Stimulated activated CD4-positive, alpha-beta T cell treated with anti-CD3 and anti-CD28 coated beads, Interleukin-1b, Interleukin-23, amount 100 ng/mL, for 1 hour (primary cell): ENCODE measurements at places on chromosomes 7 and 10.

DNA sequence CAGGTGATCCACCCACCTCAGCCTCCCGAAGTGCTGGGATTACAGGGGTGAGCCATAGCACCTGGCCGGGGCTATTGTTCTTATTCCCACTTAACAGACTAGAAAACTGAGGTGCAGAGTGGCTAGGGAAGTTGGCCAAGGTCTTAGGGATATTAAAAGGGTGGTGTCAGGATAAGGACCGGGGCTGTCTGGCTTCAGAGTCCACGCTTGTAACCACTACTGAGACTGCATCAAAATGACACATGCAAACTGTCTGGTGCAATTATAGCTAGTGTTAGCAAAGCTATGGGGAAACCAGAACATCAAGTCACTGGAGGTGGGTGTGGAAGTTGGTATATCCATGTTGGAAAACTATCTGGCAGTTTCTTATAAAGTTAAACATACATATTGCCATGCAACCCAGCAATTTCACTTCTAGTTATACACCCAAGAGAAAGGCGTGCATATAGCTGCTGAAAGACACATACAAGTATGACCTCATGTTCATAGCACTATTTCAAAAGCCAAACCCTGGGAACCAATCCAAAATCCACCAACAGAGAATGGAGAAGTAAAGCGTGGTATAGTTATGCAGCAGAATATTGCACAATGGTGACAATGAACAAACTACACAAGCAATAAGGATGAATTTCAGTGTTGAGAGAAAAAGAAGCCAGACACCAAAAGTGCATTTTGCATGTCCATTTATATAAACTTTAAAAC lies 33.9 kb upstream of the EEPD1 start:
- DNase-seq = no peak

GRCh38 chr7:15764851-15765382 lies 78.4 kb upstream of the MEOX2 start:
- no peak for DNase-seq

GRCh38 chr7:78081888-78082287 lies 283.3 kb downstream of the PHTF2 start:
- no peak for DNase-seq

GRCh38 chr10:15542817-15543216 lies 171.7 kb upstream of the FAM171A1 start:
- no peak for DNase-seq

GRCh38 chr7:22992874-22993840 lies 20.8 kb downstream of the HYCC1 start:
- DNase-seq = peak; percentile 24

DNA sequence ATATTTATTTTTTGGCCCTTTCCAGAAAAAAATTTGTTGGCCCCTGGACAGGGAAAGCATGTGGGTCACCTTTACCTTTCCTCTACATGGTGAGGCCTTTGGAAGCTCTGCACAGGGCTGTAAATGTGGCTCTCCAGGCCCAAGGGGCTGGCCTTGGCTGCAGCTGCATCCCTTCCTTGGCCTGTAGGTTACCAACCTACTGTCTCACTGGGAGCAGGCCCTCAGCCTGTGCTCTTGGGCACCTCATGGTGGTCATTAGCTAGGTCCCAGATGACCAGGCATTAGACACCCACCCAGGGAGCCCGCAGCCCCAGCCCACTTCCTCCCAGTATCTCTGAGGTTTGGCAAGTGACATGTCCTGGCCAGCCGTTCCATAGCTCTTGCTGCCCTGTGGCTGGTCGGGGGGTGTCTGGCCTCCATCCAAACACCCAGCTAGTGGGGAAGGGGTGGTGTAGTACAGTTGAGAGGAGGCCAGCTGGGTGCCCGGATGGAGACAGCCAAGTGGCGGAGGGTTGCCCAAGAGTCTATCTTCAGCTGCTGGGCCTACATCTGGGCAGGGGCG lies 7.1 kb upstream of the CPA5 start:
- no peak for DNase-seq

DNA sequence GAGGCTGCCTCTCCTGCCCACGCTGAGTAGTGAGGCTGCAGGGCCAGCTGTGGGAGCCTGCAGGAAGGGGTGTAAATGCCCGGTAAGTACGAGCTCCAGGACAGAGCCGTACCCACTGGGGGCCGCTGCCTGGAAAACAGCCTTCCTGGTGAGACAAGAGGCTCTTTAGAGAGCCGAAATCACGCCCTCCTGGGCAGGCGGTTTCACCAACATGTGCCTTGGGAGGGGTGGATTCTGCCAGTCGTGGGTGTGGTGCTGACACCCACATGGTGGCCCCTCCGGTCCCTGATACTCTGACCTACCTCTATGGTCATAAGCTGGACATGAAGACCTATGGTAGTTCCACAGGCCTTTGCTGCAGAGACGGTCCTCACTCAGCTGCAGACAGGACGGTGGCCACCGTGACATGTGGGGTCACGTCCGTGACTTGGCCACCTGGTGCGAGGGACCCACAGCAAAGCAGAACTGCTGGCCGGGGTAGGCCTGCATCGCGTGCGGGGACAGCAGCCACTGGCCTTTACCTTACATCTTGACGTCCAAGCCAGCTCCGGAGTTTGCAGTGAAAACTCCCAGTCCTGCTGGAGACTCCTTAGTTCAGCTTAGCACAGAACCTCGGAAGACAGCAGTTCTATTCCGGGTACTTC lies 46.9 kb downstream of the PITRM1 start:
- no peak for DNase-seq

DNA sequence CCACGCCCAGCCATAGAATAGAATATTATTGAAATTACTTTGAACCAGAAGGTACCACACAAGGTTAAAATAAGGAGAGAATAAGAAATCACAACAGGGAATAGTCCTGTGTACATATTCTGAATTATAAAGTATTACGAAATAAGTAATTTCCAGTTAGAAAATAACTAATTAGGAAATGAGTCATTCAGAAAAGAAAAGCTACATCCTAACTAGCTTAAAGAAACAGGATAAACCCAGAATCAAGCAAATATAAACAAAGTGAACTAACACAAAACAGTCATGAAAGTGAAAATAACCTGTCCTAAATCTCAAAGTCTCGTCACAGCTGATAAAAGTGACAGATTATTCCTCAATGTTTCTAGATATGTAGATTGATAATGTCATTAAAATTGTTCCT lies 74.8 kb upstream of the NEBL start:
- no peak for DNase-seq

GRCh38 chr10:103120977-103121735 lies 71.9 kb downstream of the NT5C2 start:
- DNase-seq = no peak

GRCh38 chr10:6840201-6840691 lies 260.2 kb upstream of the PRKCQ start:
- no peak for DNase-seq

DNA sequence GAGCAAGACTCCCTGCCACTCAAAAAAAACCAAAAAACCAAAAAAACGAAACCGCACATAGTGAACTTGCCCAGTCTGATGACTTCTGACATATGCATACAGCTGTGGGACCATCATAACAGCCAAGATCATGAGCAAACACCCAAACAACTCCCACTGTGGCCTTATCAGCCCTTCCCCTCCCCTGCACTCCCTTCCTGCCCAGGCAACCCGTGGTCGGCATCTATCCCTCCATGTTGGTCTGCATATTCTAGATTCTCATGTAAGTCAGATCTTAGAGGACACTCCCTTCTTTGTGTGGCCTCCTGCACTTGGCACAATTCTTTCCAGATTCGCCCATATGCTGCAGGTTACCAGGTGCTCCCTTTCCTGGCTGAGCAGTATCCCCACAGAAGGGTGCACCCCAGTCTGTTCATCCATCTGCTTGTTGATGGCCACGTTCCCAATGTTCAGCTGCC lies 72.8 kb downstream of the GNA12 start:
- no peak for DNase-seq

- no peak for DNase-seq
Measured at GRCh38 chr7:108629651-108630400, 60.2 kb downstream of the DNAJB9 start.

DNA sequence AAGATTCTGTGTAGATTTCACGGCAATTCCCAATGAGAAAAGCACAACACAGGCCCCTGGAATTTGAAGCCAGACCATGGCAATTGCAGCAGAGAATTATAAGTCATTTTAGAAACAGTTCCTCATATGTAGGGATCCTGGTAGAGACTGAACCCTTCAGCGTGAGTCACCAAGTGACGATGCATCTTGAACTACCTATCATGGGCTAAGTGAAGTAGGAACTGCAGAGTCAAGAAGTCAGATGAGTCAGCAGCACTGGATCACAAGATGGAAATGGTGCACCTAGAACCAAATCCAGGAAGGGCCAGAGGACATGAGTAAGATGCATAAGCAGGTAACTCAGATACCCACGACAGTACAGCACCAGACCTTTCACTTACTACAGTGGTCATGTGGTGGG lies 140.0 kb upstream of the TPK1 start:
- DNase-seq = no peak

GRCh38 chr10:79347894-79348639 lies 798 bp downstream of the PPIF start:
- DNase-seq = peak; percentile 39

- DNase-seq = no peak
Measured at GRCh38 chr10:129954492-129955315, 9.4 kb downstream of the EBF3 start.

- no peak for DNase-seq
Measured at GRCh38 chr10:75632805-75633462, 201.5 kb downstream of the LRMDA start.

DNA sequence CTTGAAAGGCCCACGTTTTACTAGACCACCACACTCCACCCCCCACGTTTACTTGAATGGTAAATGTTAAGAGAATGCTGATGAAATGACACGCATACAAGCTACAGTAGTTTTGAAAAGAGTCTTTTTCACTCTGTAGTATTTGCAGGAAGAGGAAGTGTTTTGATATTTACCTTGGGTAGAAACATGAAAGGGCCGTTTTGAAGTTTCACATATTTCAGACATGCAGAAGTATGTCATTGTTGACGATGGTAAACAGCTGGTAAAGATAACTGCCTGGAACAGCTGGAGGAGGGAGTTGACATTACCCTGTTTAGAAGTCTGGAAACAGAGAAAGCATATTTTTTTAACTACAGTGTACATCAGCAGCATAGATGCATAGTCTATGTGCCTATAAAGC lies 160.7 kb downstream of the NXPH1 start:
- DNase-seq = no peak

GRCh38 chr10:71453186-71453585 lies 56.5 kb downstream of the CDH23 start:
- no peak for DNase-seq

DNA sequence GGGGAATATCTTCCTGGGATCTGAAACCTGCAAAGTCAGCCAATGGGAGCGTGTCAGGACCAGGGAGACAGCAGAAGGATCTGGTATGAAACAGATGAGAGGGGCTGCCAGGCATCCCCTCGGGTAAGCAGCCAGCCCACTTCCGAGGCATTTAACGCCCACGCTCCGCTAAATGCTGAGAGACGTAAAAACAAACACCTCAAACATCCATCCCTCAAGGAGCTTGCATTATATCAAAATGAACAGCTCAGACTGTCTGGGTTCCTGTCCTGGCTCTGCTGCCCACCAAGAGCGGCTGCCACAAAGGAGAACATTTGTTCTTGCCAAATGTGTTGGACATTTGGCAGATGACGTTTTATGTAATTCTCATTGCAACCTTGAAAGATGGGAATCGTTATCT lies 7.0 kb upstream of the SERPINE1 start:
- DNase-seq = no peak
